ENCODE measurements at places on chromosomes 7 and 10.
A peak's percentile ranks its signal among the peaks of the same experiment; 100 is the strongest.

GRCh38 chr7:155308330-155309020 lies 10.8 kb downstream of the INSIG1 start:
- DNase-seq: no peak

- DNase-seq: peak; percentile 82
Measured at GRCh38 chr7:99551767-99552463, at the start of gene FAM200A. Gene FAM200A, minus strand, starts transcription at chr7:99552114. Its CDS starts 3,707 bp downstream, at chr7:99548407.

DNA sequence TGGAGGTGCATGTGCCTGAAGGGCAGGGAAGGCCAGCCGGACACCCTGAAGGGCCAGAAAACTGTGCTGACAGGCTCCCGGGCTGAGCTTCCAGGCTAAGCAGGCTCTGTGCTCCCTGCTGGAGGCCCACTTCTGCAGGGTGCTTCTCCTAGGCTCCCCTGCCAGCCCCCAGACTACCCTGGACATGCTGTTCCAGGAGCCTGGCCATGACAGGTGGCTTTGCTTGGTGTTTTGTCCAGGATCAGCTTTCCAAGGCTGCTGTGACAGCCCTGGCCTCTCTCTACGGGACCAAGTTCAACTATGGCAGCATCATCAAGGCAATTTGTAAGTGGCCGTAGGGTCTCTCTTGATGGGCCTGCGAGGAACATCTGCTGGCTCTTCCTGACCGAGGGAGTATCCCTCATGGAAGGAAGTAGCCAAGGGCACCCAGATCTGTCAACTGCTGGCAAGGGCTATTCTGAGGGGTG lies 5.3 kb downstream of the CPA1 start:
- no peak for DNase-seq

GRCh38 chr10:14302035-14302434 lies 28.7 kb downstream of the FRMD4A start:
- no peak for DNase-seq

DNA sequence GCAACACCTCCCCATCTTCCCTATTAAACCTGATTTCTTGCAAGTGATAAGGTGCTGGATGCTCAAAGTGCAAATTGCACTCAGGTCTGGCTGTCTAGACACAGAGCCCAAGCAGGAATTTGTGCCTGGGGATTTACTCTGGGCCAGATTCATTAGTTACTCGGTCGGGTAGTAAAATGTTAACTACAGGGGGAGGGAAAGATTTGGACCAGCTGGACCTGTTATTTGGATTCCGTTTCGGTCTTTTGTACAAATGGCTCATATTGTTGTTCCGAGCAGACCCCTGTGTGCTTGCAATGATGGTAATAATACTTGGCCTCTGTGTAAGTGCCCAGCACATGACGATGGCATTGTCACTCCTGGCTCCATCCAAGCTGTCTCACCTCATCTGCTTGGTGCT lies 609.6 kb downstream of the KCNMA1 start:
- DNase-seq: no peak

DNA sequence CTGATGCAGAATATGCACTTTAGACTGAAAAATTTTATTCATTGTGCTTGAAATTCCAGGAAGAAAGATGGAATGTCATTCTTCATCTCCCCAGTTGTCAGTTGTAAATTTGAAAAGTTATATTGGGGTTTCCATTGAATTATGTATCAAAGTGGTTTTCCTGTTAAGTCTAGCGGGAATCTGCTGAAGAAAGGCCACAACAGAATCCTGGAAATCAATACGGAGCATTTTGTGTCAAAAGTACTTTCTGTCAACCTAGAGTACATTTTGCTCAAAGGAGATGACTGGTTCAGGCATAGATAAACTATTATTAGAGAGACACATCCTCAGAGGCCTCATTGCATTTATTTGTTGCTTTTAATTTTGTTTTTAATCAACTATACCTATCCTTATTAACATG lies 538.2 kb upstream of the SEMA3D start:
- DNase-seq: no peak

DNA sequence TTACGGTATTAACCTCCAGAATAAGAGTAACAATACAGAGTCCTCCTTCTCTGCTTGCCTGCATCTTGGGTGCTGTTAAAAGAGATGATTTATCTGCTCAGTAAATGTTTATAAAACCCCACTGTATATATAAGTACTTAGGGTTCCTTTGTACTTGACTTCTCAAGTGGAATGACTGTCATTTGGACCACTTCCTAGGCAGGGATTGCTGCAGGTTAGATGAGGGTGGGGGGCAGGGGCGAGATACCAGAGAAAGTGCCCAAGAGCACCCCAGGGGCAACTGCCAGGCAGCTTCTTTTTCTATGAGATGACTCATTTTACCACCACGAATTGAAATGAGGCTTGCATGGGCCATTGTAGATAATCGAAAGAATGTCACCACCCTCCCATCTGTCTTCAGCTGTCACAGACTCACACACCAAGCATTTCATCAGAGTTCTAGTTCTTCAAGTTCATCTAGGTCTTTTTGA lies 421.9 kb upstream of the GALNT17 start:
- no peak for DNase-seq

DNA sequence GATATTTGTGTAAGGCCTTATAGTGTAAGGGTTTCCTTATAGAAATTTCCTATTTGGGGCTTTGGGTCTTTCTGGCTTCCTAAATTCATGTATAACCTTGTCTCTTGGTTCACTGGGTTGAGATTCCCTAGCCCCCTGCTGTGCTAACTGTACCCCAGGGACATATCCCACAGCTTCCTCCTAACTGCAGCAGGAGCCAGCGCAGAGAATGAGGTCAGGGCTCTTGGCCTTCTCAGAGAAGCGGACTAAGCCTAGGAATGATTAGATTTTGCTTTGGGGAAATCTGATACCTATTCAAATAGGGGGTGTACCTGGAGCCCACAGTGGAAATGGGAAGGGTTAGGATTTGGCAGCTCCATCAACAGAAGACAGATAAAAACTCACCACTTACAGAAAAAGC lies 138.1 kb upstream of the EFCAB10 start:
- DNase-seq: no peak
